CD14-positive monocyte (primary cell): ENCODE measurements at places on chromosomes 11 and 22.

DNA sequence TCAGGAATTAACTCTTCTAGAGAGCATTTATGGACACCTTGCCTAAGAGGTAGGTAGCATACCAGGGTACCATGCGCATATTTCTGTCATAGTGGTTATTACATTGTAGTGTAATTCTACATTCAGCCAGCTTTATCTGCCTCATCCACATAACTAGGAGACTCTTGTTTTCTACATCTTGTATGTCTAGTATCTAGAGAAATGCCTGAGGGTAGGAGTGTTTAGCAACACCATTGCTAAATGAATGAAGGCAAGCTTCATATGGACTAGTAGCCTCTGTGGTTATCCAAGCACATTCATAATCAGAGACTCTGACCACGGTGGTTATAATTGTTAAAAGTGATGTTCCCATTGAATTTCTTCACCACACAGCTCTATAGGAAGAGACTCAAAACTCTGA lies 107.9 kb downstream of the NTM start:
- H3K27me3 ChIP-seq, result no peaks in the 10 kb centered on the region
- no peaks in the 10 kb centered on the region for H3K36me3 ChIP-seq
- no peaks in the 10 kb centered on the region for H3K4me1 ChIP-seq
- DNase-seq, result no peak
- H3K27ac ChIP-seq, result no peak overlapping the region
- H3K4me3 ChIP-seq, result no peak overlapping the region

DNA sequence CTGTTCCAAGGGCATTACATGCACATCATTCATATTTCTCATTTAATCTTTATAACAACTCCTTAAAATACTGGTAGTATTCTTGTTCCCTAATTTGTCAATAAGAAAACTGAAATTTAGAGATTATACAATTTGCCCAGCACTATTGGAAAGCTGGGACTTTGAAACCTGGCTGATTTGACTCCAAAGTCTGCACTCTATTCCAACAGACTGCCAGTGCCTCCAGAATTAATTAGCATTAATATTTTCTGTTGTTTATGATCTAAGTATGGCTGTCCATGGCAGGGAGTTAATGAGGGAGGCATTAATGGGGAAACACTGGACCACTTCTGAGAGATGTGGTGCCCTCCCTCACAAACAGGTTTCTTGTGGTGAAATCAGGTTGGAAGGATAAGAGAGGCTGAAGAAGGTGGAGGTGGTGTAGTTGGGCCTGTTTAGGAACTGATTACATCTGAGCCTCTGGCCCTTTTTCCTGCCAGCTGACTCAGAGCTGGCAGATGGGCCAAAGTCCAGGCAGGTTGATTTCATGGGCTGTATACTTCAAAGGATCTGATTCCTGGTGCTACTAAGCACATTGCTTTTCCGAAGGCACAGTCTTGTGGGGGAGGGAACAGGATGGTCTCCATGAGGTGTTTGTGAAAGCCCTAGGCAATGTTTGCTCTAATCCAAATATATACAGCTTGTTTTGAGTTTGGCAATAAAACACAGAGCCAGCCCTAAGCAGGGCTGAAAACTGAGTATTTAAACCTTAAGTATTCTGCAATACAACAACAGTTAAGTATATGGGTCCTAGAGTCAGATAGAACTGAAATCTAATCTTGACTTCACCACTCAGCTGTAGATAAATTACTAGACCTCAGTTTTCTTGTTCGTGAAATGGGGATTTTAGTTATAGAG lies 21.0 kb upstream of the RAB30 start:
- no peaks in the 10 kb centered on the region for H3K36me3 ChIP-seq
- no peaks in the 10 kb centered on the region for H3K27me3 ChIP-seq
- H3K4me3 ChIP-seq, result no peak overlapping the region
- no peak for DNase-seq

DNA sequence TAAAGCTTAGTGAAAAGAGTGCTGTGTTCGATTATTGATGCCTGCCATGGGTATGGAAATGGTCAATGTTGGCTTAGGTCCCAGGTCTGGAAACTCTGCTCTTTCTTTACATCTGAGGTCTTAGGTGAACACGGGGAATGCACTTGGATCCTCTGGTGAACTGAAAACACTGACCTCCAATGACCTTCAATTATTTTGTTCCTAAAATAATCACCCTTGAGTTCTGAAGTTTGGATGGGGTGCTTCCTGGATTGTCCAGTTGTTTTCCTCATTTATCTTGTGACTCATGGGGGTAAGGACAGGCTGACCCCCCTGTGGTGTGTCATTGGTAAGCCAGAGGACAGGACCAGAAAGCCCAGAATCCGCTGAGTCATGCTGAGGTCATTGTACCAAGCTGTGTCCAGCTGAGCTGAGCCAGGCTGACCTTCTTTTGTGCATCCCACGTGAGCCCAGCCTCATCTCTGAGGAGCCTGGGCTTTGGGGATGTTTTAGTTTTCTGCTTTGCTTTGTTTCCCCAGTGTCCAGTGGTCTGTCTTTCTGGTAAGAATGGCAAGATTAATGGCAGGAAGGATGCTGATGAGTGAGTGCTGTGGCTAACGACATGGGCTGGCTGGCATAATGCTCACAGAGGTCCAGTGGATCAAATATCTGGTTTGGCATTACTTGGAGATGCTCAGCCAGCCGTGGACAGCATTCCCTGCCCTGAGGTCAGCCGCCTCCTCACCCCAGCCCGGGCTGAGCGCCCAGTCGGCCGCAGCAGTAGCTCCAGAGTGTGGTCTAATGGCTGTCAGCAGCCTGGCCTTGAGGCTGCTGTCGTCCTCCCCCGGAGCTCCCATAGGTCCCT lies 35.6 kb downstream of the AMPD3 start:
- no peaks in the 10 kb centered on the region for H3K4me1 ChIP-seq
- H3K27ac ChIP-seq, result no peak overlapping the region
- H3K27me3 ChIP-seq, result no peaks in the 10 kb centered on the region

GRCh38 chr22:37010976-37011375 lies 8.3 kb downstream of the TST start:
- H3K36me3 ChIP-seq, result no peaks in the 10 kb centered on the region
- DNase-seq, result no peak
- peaks cover 12% of the 10 kb centered on the region for H3K27me3 ChIP-seq
- no peak overlapping the region for H3K27ac ChIP-seq
- no peak overlapping the region for H3K4me3 ChIP-seq

DNA sequence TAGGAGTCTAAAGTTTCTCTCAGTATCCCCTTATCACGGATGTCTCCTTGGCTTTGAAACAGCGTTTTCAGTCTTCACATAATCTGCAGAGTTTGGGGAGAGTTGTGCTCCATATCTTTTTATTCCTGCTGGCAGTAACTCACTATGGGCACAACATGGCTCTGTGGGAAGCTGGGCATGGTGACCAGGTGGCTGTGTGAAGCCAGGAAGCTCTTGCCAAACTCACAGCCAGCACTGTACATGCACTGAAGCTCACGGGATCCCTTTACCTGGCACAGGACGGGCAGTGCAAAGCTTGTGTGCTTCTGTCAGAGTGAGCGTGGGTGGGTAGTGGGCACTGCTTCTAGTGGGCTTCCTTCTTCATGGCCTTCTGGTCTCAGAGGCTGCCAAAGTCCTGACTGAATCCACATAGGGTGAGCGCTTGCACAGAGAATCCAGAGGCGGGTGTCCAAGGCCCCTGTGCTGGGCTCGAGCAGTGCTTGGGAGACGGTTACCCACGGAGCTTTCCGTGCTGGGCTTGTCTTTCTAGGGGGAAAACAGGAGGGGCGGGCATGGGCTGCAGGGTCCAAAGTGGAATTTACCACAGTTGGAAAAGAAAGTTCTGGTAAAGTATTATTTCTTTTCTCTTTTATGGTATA lies 10.8 kb upstream of the KDM4E start:
- no peaks in the 10 kb centered on the region for H3K27me3 ChIP-seq
- no peak overlapping the region for H3K4me3 ChIP-seq
- no peaks in the 10 kb centered on the region for H3K4me1 ChIP-seq
- no peak for DNase-seq
- H3K27ac ChIP-seq, result no peak overlapping the region

- peaks cover 3% of the 10 kb centered on the region for H3K27me3 ChIP-seq
- no peaks in the 10 kb centered on the region for H3K36me3 ChIP-seq
- H3K4me3 ChIP-seq, result no peak overlapping the region
- DNase-seq, result no peak
Observed at GRCh38 chr11:86676010-86676409, 3.6 kb upstream of the ME3 start.

- H3K27ac ChIP-seq, result no peak overlapping the region
- no peak overlapping the region for H3K4me3 ChIP-seq
- H3K4me1 ChIP-seq, result no peaks in the 10 kb centered on the region
- H3K36me3 ChIP-seq, result no peaks in the 10 kb centered on the region
- no peaks in the 10 kb centered on the region for H3K27me3 ChIP-seq
Observed at GRCh38 chr11:11532574-11532973, 89.2 kb downstream of the GALNT18 start.

DNA sequence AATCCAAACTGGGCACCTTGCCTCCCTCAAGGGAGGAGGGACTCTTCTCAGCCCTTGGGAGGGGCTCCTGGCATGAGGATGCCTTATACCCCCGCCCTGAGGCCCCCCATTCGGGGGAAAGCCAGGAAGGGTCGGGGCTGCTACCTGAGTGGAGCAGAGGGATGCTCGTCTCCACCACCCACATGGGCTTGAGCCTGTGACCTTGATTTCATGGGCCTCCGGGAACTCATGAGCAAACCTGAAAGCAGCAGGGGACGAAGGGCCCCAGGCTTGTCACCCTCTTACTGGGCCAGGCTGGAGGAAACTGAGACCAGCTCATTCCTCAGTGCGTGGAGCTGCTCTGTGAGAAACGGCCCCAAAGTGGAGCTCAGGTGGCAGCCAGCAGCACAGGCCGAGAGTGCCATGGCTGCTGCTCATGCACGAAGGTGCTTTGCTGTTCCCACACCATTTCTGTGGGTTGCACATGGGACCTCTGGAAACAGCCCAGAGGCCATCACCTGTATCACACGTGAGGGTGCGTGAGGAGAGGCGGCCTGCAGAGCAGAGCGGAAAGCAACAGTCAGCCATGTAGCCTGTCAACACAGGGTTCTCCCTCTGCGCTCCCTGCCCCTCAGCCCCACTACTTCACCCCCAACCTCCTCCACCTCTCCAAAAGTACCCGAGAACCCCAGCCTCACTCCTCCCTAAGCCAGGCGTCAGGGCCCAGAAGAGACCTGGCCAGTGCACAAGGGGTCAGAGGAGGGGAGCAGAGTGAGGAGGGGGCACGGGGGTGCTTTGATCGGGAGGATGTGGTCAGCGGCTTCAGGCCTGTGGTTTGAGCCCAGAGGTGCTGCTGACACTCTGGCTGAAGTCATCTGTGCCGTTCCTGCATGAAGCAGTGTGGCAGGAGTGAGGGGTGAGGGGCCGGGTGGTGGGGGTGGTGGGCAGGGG lies 14.1 kb upstream of the IL2RB start:
- peaks cover under 1% of the 10 kb centered on the region for H3K4me1 ChIP-seq
- DNase-seq, result no peak
- H3K36me3 ChIP-seq, result no peaks in the 10 kb centered on the region
- no peak overlapping the region for H3K4me3 ChIP-seq
- H3K27me3 ChIP-seq, result no peaks in the 10 kb centered on the region

DNA sequence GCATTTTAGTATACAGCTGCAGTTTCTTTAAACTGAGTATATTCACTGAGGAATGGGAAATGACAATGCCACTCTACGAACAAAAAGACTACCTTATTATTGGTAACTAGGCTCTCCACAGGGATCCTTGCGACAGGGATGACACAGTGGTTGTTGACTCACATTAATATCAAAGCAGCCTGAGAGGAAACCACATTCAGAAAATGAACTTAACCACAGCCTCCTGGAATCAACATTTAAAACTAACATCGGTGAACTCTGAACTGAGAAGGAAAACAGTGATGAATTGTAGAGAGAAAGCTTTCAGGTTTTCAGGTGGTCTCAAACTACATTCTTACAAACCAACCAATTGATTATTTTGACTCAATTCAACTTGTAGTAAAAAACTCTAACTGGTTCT lies 90.3 kb upstream of the MTMR2 start:
- no peaks in the 10 kb centered on the region for H3K27me3 ChIP-seq
- peaks cover 5% of the 10 kb centered on the region for H3K4me1 ChIP-seq
- no peak overlapping the region for H3K27ac ChIP-seq
- peak; percentile 58 for DNase-seq
- no peak overlapping the region for H3K4me3 ChIP-seq
- no peaks in the 10 kb centered on the region for H3K36me3 ChIP-seq

DNA sequence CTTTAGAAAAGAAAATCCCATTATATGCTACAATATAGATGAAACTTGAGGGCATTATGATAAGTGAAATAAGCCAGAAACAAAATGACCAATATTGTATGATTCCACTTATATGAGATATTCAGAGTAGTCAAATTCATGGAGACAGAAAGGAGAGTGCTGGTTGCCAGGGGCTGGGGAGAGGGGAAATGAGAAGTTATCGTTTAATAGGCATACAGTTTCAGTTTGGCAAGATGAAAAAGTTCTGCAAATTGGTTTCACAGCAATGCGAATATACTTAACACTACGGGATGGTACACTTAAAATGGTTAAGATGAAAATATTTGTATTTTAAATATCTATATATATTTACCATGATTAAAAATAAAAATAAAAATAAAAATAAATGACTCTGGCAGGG lies 31.1 kb upstream of the RDX start:
- no peak for DNase-seq
- H3K27ac ChIP-seq, result no peak overlapping the region
- H3K4me3 ChIP-seq, result no peak overlapping the region
- no peaks in the 10 kb centered on the region for H3K36me3 ChIP-seq
- no peaks in the 10 kb centered on the region for H3K27me3 ChIP-seq

GRCh38 chr11:47912843-47913437 lies 64.8 kb upstream of the NUP160 start:
- no peaks in the 10 kb centered on the region for H3K36me3 ChIP-seq
- H3K27me3 ChIP-seq, result no peaks in the 10 kb centered on the region
- H3K4me1 ChIP-seq, result peaks cover 41% of the 10 kb centered on the region
- peak overlapping the region; percentile 48 for H3K27ac ChIP-seq

DNA sequence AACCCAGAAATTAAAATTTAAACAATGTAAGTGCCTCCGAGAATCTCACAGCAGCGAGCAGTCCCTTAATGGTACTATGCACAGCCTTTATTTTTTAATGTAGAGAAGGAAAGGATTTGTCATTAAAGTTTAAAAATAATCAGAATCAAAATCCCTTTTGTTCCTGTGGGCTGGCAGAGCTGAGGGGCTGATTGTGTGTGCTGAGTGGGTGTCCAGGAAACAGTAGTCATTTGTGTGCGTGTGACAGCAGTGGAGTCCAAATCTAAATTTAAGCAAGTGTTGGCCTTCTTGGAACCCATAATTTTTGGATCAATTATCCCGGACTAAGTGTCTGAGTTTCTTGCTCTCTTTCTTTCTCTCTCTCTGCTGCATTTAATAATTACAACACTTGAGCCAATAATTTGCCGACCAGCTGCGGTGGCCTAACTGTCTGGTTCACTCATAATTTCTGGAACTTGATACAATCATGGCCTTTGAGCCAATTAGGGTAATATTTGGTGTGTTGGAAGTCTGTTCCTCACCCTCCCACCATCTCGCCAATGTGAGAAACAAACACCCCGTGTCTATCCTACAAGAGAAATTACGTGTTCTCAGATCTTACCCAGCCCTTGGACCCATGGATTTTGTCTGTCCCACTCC lies 528.0 kb downstream of the SOX6 start:
- H3K36me3 ChIP-seq, result no peaks in the 10 kb centered on the region
- H3K4me1 ChIP-seq, result no peaks in the 10 kb centered on the region
- H3K4me3 ChIP-seq, result no peak overlapping the region
- no peak for DNase-seq
- no peaks in the 10 kb centered on the region for H3K27me3 ChIP-seq

- H3K4me1 ChIP-seq, result peaks cover 23% of the 10 kb centered on the region
- H3K27ac ChIP-seq, result no peak overlapping the region
- peaks cover 6% of the 10 kb centered on the region for H3K36me3 ChIP-seq
- no peak for DNase-seq
- H3K4me3 ChIP-seq, result no peak overlapping the region
- no peaks in the 10 kb centered on the region for H3K27me3 ChIP-seq
Observed at GRCh38 chr11:10575346-10576034, 7.0 kb upstream of the LYVE1 start.

- H3K4me1 ChIP-seq, result peaks cover 35% of the 10 kb centered on the region
- H3K4me3 ChIP-seq, result no peak overlapping the region
- peak; percentile 84 for DNase-seq
- H3K36me3 ChIP-seq, result no peaks in the 10 kb centered on the region
Observed at GRCh38 chr22:27726686-27727449, 74.7 kb downstream of the MN1 start.
